NCI-H524 treated with DMSO at 0.1 percent for 48 hours (cell line): ENCODE measurements at places on chromosomes 5 and 9.

DNA sequence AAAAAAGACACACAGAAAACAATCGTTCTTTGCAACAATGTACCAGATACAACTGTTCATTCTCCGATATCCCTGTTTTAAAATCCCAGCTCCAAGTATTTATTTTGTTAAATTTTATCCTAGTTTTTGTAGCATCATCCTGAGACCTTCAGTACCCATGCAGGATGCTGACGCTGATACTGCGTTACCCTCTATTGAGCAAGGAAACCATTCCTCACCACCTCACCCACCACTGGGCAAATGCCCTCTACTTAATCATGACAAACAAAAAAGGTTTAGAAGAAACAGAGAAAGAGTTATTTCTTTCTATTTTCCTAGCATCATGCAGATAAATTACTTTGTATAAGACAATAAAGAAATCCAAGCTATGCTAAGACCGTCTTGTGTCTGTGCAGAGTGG is 136.1 kb upstream of the PCA3 start:
- no peak for DNase-seq

DNA sequence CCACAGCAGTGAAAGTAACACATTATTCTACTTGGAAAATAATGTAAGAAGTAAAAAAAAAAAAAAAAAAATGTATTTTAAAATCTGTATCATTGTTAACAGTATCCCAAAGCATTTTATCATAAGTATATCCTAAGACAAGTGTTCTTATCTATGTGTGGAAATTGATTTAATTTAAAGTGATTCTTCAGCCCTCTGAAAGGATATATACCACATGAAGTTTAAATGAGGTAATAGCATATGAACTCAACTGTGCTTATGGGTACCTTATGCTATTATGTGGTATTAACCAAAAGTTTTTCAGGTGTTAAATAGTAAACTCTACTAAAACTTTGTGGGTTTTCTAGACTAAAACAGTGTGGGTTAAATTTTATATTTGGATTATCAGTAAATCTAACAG is 2.8 kb upstream of the SECISBP2 start:
- DNase-seq, result no peak

DNA sequence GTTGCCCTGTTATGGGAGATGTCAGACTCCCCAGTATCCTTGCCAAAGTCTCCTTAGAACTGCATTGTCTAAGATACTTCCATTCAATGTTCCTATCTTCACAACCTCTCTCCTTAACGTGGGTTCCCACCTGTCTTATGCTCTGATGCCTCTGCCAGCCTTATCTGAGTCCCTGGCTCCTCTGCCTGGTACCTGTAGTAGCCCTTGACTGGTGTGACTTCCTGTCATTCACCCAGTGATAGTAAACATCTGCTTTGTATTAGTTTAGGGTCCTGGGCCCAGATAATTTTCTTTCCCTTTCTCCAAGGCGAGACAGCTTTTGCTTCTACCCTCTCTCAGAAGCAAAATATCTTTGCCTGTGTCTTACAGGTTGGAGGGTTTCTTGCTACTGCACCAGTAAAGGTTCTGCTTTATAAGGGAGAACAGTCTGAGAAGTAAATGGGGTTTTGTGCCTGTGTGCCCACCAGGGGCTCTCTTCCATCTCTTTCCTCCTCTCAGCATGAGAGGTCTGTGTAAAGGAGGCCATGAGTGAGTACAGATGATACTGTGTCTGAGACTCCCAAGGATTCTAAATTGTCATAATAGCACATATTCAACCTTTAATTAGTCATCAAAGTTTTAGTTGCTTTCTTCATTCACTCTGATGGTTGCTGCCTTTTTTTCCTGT is 220.8 kb downstream of the PRR16 start:
- no peak for DNase-seq

- no peak for DNase-seq
Observed at GRCh38 chr5:164202338-164202737, 696.9 kb downstream of the MAT2B start.

GRCh38 chr9:6960777-6961176 is 203.0 kb downstream of the KDM4C start:
- DNase-seq, result no peak

- DNase-seq, result no peak
Observed at GRCh38 chr9:16575986-16576245, 294.6 kb downstream of the BNC2 start.

DNA sequence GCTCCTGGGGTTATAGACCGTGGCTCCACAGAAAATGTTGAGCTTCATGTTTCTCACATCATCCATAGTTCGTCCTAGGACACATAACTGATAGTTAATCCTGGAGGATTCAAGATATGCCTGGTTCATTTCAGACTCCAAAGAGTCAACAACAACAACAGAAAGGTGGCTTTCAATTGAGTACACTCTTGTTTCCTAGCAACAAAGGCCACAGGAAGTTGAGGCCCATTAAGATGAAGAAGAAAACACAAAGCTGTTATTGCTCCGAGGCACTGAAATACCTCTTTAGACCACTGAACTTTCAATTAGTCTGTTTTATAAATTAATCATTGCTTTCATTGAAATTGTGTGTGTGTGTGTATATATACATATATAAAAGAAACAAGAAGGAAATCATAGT is 154.5 kb downstream of the YIPF5 start:
- no peak for DNase-seq

GRCh38 chr5:110899566-110900412 is 161.0 kb downstream of the SLC25A46 start:
- DNase-seq, result no peak

- DNase-seq, result no peak
Observed at GRCh38 chr5:60779466-60779865, 64.6 kb downstream of the ELOVL7 start.

- no peak for DNase-seq
Observed at GRCh38 chr5:38494763-38495162, 61.7 kb downstream of the LIFR start.

- no peak for DNase-seq
Observed at GRCh38 chr9:131119600-131119999, 5.8 kb upstream of the NUP214 start.
